Gastrocnemius medialis (tissue), 4 donors: ENCODE measurements at places on chromosomes 3 and 15.

DNA sequence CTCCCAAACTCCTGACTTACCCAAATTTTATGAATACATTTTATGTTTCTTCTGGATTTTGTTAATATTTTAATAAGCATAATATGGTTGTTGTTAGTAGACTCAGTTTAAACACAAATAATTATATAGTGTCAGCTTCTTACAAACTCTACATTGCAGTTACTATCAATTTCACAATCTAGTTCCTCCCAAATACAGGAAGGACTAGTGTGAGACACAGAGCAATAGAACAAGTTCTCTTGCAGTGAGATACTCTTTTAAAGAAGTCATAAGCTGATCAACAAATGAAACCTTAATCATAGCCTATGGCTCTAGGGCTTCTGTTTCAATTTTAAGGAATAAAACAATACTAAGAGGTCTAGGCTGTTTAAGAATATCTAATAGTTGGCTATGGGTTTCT, 86.1 kb downstream of the SAMMSON start:
- no peak overlapping the region for H3K27ac ChIP-seq
- no peak overlapping the region for H3K4me3 ChIP-seq
- no peaks in the 10 kb centered on the region for H3K4me1 ChIP-seq
- no peaks in the 10 kb centered on the region for H3K36me3 ChIP-seq
- no peaks in the 10 kb centered on the region for H3K27me3 ChIP-seq

- H3K4me1 ChIP-seq: peaks cover 29% of the 10 kb centered on the region
- DNase-seq: peak; percentile 50
- H3K4me3 ChIP-seq: no peak overlapping the region
- H3K36me3 ChIP-seq: no peaks in the 10 kb centered on the region
- no peaks in the 10 kb centered on the region for H3K27me3 ChIP-seq
These were observed 7.5 kb downstream of the TMEM40 start for GRCh38 chr3:12751571-12751970.

GRCh38 chr15:65660927-65661326, 39.2 kb downstream of the SLC24A1 start:
- H3K27ac ChIP-seq: no peak overlapping the region
- DNase-seq: no peak
- no peaks in the 10 kb centered on the region for H3K4me1 ChIP-seq
- H3K4me3 ChIP-seq: no peak overlapping the region

- no peak overlapping the region for H3K27ac ChIP-seq
- H3K36me3 ChIP-seq: no peaks in the 10 kb centered on the region
- no peaks in the 10 kb centered on the region for H3K27me3 ChIP-seq
- H3K4me1 ChIP-seq: peaks cover 8% of the 10 kb centered on the region
- H3K4me3 ChIP-seq: no peak overlapping the region
These were observed 104.9 kb upstream of the TRIM42 start for GRCh38 chr3:140573011-140573410.

GRCh38 chr15:96352604-96353405, 22.3 kb downstream of the NR2F2 start:
- H3K4me1 ChIP-seq: peaks cover 13% of the 10 kb centered on the region
- peaks cover 10% of the 10 kb centered on the region for H3K27me3 ChIP-seq
- no peak for DNase-seq
- H3K27ac ChIP-seq: peak overlapping the region; percentile 93
- no peaks in the 10 kb centered on the region for H3K36me3 ChIP-seq

DNA sequence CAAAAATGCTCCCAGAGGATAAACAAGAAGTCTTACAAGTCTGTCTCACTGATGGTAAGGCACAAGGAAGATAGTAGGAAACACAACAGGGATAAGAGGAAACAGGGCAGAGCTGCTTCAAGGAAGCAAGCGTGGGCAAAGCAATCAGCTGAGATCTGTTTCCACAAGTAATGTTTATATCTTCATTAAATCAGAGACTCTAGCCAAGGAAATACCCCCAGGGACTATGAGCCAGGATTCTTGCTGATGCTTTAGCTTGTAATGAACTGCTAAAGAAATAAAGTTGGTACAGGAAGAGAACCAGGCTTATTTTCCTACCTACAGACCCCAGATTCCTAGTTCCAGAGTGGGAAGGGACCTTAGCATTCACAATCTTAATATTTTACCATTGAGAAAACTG, 112.7 kb upstream of the C3orf80 start:
- no peak overlapping the region for H3K4me3 ChIP-seq
- H3K27me3 ChIP-seq: no peaks in the 10 kb centered on the region
- DNase-seq: no peak

GRCh38 chr3:3145831-3146230, 19.1 kb downstream of the TRNT1 start:
- H3K27ac ChIP-seq: no peak overlapping the region
- no peak overlapping the region for H3K4me3 ChIP-seq
- no peaks in the 10 kb centered on the region for H3K36me3 ChIP-seq
- no peaks in the 10 kb centered on the region for H3K27me3 ChIP-seq
- no peaks in the 10 kb centered on the region for H3K4me1 ChIP-seq
- no peak for DNase-seq

- H3K27ac ChIP-seq: no peak overlapping the region
- H3K36me3 ChIP-seq: no peaks in the 10 kb centered on the region
- no peaks in the 10 kb centered on the region for H3K27me3 ChIP-seq
- H3K4me1 ChIP-seq: no peaks in the 10 kb centered on the region
- no peak for DNase-seq
These were observed 138.1 kb downstream of the MAP2K5 start for GRCh38 chr15:67680641-67681040.

DNA sequence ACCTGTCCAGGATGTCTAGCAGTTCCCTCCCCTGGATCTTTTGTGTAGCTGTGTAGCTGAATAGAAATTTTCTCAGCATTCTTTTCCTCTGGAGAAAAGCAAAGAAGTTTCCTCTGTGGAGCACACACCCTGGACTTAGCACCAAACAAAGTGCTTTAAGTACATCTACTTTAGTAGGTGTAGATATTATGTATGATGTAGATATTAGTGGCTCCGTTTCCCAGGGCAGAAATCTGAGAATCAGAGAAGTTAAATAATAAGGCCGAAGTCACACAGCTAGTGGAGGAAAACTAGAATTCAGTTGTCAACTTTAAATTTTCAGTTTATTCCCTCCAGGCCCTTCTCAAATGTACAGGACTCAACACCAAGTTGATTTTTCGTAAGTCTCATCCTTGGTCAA, 401.7 kb upstream of the NR2F2 start:
- no peak overlapping the region for H3K27ac ChIP-seq
- H3K27me3 ChIP-seq: no peaks in the 10 kb centered on the region
- H3K36me3 ChIP-seq: no peaks in the 10 kb centered on the region
- H3K4me3 ChIP-seq: no peak overlapping the region
- DNase-seq: no peak
- H3K4me1 ChIP-seq: no peaks in the 10 kb centered on the region

DNA sequence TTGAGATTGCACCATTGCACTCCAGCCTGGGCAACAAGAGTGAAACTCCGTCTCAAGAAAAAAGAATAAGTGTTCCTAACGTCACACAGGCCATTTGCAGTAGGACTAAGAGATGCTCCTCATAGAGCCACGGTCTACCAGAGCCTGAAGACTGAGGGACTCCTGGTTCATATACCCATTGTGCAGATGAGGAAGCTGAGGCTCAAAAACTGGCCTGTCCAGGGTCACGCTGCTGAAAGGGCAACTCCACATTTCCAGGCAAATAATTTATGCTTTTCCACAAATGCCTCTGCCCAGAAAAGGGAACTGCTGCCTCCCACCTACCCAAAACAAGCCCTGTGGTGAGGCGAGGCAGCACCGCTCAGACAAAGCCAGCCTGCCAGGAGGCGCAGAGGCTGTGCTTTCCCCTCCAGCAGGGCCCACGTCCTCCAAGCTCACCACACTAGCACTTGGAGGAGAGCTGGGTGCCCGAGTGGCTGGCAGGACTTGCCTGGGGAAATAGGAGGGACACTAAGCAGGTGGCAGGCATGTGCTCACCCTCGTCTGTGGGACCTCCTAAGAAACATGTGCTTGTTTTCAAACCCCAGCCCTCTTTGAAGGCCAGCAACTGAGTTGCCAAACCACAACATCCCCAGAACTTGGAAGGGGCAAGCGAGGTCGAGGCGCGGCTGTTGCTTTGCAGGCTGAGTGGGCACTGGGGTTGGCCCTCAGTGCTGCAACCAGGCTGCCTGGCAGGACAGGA, 195.6 kb downstream of the XXYLT1 start:
- H3K4me1 ChIP-seq: peaks cover 24% of the 10 kb centered on the region
- no peak overlapping the region for H3K4me3 ChIP-seq
- no peaks in the 10 kb centered on the region for H3K36me3 ChIP-seq
- H3K27me3 ChIP-seq: no peaks in the 10 kb centered on the region

DNA sequence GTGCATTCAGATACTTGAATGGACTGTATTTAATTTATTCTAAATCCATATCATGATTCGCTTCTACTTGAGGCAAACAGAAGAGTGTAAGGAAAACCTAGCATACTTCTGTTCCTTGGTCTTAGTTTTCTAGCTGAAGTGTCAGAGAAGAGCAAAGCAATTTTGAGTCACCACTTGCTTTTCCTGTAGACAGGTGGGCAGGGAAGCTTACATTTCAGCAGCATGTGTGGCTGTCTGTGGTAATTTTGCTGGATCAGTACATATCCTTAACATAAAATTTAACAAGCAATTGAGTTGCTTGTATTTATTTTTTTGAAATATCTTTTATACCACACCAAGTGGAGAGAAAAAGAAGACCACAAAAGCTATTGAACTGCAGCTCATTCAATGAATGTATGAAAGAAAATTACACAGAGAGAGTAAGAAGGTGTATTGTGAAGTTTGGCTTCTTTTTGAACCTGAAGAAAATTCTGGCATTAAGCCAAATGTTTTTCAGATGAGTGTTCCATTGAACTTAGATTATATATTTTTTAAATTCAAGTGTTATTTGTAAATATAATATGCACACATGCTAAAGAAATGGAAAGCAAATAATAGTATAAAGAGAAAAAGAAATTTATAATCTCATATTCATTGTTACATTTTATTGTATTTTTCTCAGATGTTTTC, 747.6 kb downstream of the NAALADL2 start:
- H3K27me3 ChIP-seq: no peaks in the 10 kb centered on the region
- H3K4me3 ChIP-seq: no peak overlapping the region
- H3K36me3 ChIP-seq: no peaks in the 10 kb centered on the region
- DNase-seq: no peak
- H3K4me1 ChIP-seq: no peaks in the 10 kb centered on the region
- H3K27ac ChIP-seq: no peak overlapping the region
